ENCODE measurements at places on chromosomes 2 and 18.
A peak's percentile ranks its signal among the peaks of the same experiment; 100 is the strongest.

- no peak overlapping the region for H3K27ac ChIP-seq
- peaks cover 29% of the 10 kb centered on the region for H3K36me3 ChIP-seq
- DNase-seq, result no peak
- peaks cover 3% of the 10 kb centered on the region for H3K27me3 ChIP-seq
These were observed 3.7 kb downstream of the HTRA2 start for GRCh38 chr2:74533464-74533863.

DNA sequence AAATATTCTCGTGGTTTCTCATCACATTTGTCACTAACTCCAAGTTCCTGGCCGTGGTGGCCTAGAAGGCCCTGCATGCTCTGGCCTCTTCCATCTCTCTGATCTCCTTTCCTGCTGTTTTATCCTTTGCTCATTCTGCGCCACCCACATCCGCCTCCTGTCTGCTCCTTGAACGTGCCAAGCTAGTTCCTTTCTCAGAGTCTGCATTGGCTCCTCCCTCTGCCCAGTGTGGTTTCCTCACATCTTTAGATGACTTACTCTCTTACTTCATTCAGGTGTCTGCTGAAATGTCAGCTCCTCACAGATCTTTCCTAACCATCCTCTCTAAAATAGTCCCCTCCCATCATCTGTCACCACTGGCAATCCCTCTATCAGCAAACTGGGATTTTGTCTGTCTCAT, 158.6 kb upstream of the RBMS1 start:
- H3K36me3 ChIP-seq, result no peaks in the 10 kb centered on the region
- H3K27me3 ChIP-seq, result peaks cover 4% of the 10 kb centered on the region
- H3K4me3 ChIP-seq, result peak overlapping the region; percentile 4
- peak overlapping the region; percentile 27 for H3K27ac ChIP-seq
- peak; percentile 48 for DNase-seq

GRCh38 chr2:229815858-229816257, 101.5 kb upstream of the DNER start:
- H3K27ac ChIP-seq, result no peak overlapping the region
- H3K4me1 ChIP-seq, result peaks cover 15% of the 10 kb centered on the region
- no peak for DNase-seq

DNA sequence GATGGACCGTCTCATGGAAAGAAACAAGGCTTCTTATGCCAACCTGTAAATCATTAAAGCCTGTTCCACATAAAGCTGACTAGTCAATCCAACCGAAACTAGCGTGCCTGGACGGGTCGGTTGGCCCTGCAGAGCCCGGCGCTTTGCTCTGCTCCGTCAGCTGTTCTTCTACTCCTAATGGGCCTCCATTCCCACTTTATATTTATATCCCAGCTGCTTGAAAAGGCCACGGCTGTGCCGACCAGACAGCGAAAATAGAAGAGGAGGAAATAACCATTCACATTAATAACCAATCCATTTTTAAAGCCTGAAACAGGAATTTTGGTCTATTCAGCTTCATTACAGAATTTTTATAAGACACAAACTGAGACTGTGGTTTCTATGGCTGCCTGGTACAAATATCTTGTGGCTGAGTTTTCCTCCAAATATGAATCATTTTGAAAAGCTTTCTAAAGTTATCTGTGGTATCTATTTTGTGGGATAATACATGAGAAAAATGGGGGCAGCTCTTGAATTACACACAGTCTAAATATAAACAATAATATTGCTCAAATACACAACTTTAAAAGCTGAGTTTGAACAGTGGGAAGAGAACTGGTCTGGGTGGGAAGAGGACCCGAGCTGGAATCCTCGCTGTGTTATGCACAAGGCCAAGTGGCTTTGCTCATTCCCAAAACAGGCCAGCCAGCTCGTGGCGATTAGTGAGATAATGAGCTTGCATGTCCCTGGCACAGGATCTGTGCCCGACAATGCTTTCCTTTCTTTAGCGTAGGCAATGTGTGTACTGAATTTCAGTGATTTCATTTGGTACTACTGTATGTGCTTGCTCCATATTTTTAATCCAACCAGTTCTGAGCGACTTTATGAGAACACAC, 10.5 kb upstream of the FAM124B start:
- no peak overlapping the region for H3K4me3 ChIP-seq
- no peaks in the 10 kb centered on the region for H3K4me1 ChIP-seq
- no peak for DNase-seq
- H3K36me3 ChIP-seq, result no peaks in the 10 kb centered on the region
- peaks cover 20% of the 10 kb centered on the region for H3K27me3 ChIP-seq

GRCh38 chr18:62588217-62588616, 65.4 kb downstream of the ZCCHC2 start:
- H3K4me3 ChIP-seq, result no peak overlapping the region
- no peak for DNase-seq
- peak overlapping the region; percentile 21 for H3K27ac ChIP-seq
- no peaks in the 10 kb centered on the region for H3K27me3 ChIP-seq
- H3K36me3 ChIP-seq, result peaks cover 22% of the 10 kb centered on the region

- H3K4me3 ChIP-seq, result no peak overlapping the region
- no peak for DNase-seq
- H3K27ac ChIP-seq, result no peak overlapping the region
- H3K4me1 ChIP-seq, result peaks cover 23% of the 10 kb centered on the region
- no peaks in the 10 kb centered on the region for H3K36me3 ChIP-seq
These were observed 125.6 kb downstream of the CACNB4 start for GRCh38 chr2:151973013-151973900.

GRCh38 chr2:17303054-17303453, 215.2 kb downstream of the RAD51AP2 start:
- H3K36me3 ChIP-seq, result no peaks in the 10 kb centered on the region
- no peaks in the 10 kb centered on the region for H3K4me1 ChIP-seq
- H3K4me3 ChIP-seq, result no peak overlapping the region
- peaks cover 2% of the 10 kb centered on the region for H3K27me3 ChIP-seq
- H3K27ac ChIP-seq, result no peak overlapping the region

GRCh38 chr18:68467957-68468356, 247.0 kb downstream of the TMX3 start:
- no peaks in the 10 kb centered on the region for H3K27me3 ChIP-seq
- H3K4me1 ChIP-seq, result peaks cover 6% of the 10 kb centered on the region
- H3K4me3 ChIP-seq, result no peak overlapping the region

DNA sequence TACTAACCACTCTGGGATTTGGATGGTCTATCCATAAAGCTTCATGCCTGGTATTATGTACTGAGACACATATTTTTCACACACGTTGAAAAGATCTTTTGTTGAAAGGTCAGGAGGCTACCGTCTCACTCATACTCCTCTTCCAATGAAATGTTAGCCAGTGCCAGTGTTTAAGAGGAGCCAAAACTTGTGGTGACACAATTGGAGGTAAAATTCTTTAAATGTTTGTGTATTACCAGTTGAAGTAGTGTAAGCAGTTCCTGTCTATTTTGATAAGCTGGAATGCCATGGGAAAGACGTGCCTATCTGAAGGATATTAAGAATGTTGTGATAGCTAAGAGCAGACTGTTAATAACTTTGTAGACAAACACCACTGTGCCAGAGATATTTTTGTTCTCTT, 32.1 kb downstream of the MARCHF7 start:
- DNase-seq, result no peak
- peaks cover 15% of the 10 kb centered on the region for H3K4me1 ChIP-seq
- peaks cover 50% of the 10 kb centered on the region for H3K36me3 ChIP-seq
- H3K27me3 ChIP-seq, result no peaks in the 10 kb centered on the region

- peaks cover under 1% of the 10 kb centered on the region for H3K36me3 ChIP-seq
- H3K27me3 ChIP-seq, result peaks cover 4% of the 10 kb centered on the region
- H3K4me1 ChIP-seq, result peaks cover 58% of the 10 kb centered on the region
- DNase-seq, result peak; percentile 44
These were observed 84.7 kb downstream of the EHD3 start for GRCh38 chr2:31318361-31319336.

GRCh38 chr2:86491088-86491487, 49.9 kb downstream of the KDM3A start:
- H3K4me3 ChIP-seq, result no peak overlapping the region
- H3K4me1 ChIP-seq, result peaks cover 20% of the 10 kb centered on the region
- no peak overlapping the region for H3K27ac ChIP-seq
- peaks cover 90% of the 10 kb centered on the region for H3K36me3 ChIP-seq
- no peaks in the 10 kb centered on the region for H3K27me3 ChIP-seq

DNA sequence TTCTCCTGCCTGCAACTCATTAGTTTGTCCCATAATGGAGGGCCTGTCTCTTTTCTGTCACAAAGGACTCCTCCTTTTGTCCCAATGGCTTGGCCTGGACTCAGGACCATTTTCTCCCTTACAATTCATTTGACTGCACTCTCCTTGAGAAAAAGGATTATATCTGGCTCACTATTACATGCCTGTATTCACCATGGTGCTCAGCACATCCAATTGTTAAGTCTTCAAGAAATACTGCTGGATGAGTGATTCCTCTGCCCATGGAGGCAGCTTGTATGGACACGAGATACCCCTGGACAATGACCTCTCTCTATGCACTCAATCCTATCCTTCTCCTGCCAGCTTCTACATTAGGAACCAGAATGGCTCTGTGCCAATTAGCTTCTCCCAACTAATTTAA, 47.0 kb downstream of the CHST9 start:
- no peaks in the 10 kb centered on the region for H3K27me3 ChIP-seq
- no peak for DNase-seq
- no peak overlapping the region for H3K27ac ChIP-seq
- no peak overlapping the region for H3K4me3 ChIP-seq
- no peaks in the 10 kb centered on the region for H3K36me3 ChIP-seq

DNA sequence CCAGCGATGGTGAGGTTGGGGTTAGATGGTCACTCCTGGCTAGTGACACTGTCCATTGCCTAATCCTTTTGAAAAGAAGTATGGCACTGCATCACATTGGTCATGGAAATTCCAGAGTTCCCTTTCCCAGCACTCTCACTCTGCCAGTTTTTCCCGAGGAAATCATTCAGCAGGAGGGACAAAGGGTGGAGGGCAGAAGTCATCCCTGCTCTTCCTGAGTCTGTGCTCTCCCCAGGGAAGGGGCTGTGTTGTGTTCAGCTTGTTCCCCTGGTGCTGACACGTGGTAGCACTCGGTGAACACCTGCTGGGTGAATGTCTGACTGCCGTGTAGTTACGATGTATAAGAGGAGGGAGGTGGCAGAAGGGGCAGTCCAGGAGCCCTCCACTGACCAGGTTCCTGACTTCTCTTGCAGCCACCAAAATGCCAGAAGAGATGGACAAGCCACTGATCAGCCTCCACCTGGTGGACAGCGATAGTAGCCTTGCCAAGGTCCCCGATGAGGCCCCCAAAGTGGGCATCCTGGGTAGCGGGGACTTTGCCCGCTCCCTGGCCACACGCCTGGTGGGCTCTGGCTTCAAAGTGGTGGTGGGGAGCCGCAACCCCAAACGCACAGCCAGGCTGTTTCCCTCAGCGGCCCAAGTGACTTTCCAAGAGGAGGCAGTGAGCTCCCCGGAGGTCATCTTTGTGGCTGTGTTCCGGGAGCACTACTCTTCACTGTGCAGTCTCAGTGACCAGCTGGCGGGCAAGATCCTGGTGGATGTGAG, 21.6 kb downstream of the STEAP3 start:
- no peaks in the 10 kb centered on the region for H3K36me3 ChIP-seq
- H3K4me3 ChIP-seq, result no peak overlapping the region
- H3K27ac ChIP-seq, result no peak overlapping the region

- no peak overlapping the region for H3K27ac ChIP-seq
- peaks cover 16% of the 10 kb centered on the region for H3K27me3 ChIP-seq
- H3K36me3 ChIP-seq, result no peaks in the 10 kb centered on the region
- no peak overlapping the region for H3K4me3 ChIP-seq
- peaks cover 12% of the 10 kb centered on the region for H3K4me1 ChIP-seq
These were observed 87.2 kb upstream of the SMAD2 start for GRCh38 chr18:48017635-48018034.

DNA sequence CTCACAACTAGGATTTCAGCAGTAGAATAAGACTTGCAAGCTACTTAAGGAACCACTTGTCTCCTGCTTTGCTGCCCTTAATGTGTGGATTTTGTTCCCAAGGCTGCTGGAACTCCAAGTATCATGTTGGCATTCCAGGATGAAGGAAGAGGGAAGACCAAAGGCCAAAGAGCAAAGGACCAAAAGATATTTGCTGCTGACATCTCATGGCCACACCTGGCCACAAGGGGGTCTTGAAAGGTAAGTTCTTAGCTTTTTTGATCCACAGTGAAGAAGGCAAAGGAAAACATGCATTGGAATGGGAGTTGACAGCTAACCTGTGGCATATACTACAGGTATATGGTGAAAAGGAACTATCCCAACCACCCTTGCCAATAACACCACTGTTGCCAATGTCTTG, 3.9 kb upstream of the MATN3 start:
- H3K4me3 ChIP-seq, result no peak overlapping the region
- peaks cover 39% of the 10 kb centered on the region for H3K27me3 ChIP-seq
- no peaks in the 10 kb centered on the region for H3K36me3 ChIP-seq

GRCh38 chr18:676069-676468, 18.6 kb downstream of the TYMS start:
- H3K36me3 ChIP-seq, result peaks cover 49% of the 10 kb centered on the region
- peaks cover 5% of the 10 kb centered on the region for H3K4me1 ChIP-seq
- no peak for DNase-seq
- H3K27me3 ChIP-seq, result no peaks in the 10 kb centered on the region

DNA sequence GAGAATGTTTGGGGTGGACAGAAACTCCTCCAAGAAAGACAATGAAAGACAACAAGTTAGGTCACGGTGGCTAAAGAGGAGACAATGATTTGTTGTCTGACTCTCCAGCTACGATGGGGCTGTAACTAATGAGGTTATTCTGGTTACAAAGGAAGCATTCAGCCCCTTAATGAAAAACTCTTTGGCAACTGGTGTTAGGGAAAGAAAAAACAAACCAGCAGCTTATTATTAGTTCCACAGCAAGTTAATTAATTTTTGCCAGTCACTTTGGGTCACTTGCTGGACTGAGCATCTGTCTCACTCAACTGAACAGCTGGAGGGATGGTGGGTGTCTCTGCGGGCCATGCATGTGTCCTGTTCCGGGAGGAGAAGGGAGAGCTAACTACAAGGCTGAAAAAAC, 263.7 kb downstream of the ALK start:
- H3K36me3 ChIP-seq, result no peaks in the 10 kb centered on the region
- H3K27ac ChIP-seq, result no peak overlapping the region
- H3K4me1 ChIP-seq, result no peaks in the 10 kb centered on the region
- no peak for DNase-seq
- peaks cover 2% of the 10 kb centered on the region for H3K27me3 ChIP-seq
- no peak overlapping the region for H3K4me3 ChIP-seq

GRCh38 chr18:79912409-79912991, 39.0 kb downstream of the SLC66A2 start:
- H3K4me3 ChIP-seq, result no peak overlapping the region
- no peaks in the 10 kb centered on the region for H3K27me3 ChIP-seq
- H3K4me1 ChIP-seq, result peaks cover 13% of the 10 kb centered on the region
- H3K36me3 ChIP-seq, result peaks cover 41% of the 10 kb centered on the region

DNA sequence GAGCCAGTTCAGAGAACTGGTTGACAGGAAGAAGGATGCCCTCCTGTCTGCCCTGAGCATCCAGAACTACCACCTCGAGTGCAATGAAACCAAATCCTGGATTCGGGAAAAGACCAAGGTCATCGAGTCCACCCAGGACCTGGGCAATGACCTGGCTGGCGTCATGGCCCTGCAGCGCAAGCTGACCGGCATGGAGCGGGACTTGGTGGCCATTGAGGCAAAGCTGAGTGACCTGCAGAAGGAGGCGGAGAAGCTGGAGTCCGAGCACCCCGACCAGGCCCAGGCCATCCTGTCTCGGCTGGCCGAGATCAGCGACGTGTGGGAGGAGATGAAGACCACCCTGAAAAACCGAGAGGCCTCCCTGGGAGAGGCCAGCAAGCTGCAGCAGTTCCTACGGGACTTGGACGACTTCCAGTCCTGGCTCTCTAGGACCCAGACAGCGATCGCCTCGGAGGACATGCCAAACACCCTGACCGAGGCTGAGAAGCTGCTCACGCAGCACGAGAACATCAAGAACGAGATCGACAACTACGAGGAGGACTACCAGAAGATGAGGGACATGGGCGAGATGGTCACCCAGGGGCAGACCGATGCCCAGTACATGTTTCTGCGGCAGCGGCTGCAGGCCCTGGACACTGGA, 92.5 kb upstream of the EML6 start:
- no peak for DNase-seq
- H3K27me3 ChIP-seq, result no peaks in the 10 kb centered on the region
- H3K36me3 ChIP-seq, result peaks cover 68% of the 10 kb centered on the region
- no peak overlapping the region for H3K4me3 ChIP-seq
- H3K27ac ChIP-seq, result no peak overlapping the region
